ENCODE measurements at places on chromosomes 5 and 9.

DNA sequence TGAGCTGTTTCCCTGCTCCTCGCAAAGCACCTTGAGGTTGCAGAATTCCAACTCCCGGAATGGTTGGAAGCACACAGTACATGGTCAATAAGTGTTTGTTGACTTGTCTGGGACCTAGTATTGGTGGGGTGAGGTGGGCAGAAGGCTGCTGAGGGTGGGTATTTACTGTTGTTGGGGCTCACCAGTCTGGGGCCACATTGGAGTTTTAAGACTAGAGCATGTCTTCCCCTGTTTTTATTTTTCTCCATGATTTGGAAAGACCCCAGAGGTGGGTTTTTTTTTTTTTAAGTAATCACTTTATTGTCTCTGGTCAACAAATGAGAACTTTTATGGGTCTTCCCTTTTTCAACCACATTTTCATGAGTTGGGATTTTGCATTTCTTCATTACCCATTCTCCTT is 55.1 kb downstream of the IRF1 start:
- DNase-seq: no peak

- no peak for DNase-seq
Measured at GRCh38 chr5:6059137-6059800, 319.1 kb downstream of the MED10 start.

GRCh38 chr9:113386571-113387393 is 10.0 kb upstream of the HDHD3 start:
- no peak for DNase-seq

- no peak for DNase-seq
Measured at GRCh38 chr9:111099199-111100008, 61.1 kb upstream of the LPAR1 start.

- DNase-seq: no peak
Measured at GRCh38 chr5:2722901-2723300, 28.6 kb downstream of the IRX2 start.

DNA sequence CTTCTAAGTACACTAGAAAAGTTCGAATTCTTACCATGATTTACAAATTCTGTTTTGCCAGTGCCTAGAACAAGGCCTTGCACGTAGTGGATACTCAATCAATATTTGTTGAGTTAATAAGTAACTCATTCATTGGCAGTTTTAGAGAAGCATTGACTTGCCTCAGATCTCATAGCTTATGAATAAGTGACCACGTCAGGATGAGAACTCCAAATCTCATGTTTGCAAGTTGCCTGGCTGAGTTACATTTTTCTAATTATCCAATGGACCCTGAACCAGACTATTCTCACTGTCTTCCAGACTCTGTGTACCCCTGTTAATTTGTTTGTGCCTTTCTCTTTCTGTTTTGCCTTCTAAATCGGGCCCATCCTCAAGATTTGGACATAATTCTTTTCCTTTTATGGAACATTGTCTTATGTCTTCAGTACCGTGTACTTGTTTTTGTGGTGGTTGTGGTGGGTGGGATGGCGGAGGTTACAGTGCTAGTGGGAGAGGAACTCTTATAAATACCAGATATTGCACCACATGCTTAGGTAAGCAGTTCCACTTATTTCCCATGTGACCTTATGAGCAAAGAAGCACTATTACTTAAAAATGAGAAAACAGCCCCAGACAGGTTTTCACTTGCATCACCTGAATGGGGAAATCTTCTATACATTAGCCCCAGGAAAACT is 96.3 kb downstream of the UNC13B start:
- no peak for DNase-seq

DNA sequence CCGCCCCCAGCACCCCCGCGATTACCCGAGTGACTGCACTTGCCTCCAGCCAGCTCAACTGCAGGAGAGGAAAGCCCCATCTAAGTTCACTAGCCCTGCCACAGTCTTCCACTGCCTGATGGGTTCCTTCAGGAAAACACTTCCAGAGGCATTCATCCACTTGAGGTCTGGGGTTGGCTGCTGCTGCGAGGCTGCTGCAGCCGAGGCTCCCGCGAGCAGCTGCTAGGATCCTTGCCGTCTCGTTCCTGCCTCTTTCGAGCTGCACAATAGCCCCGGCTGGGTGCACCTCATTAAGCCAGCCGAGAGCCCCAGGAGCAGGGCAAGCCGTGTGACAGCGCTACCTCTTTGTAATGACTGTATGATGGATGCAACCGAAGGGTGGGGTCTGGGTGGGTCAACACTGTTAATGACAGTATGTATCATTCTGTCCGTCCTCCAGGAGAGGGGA is 24.2 kb upstream of the ELAVL2 start:
- no peak for DNase-seq

GRCh38 chr9:11431490-11431889 is 818.7 kb upstream of the PTPRD start:
- DNase-seq: no peak

All from glomerular endothelial cell (primary cell).